DMS 273 treated with DMSO at 0.1 percent for 48 hours (cell line): ENCODE measurements at places on chromosomes 12 and 14.
A peak's percentile ranks its signal among the peaks of the same experiment; 100 is the strongest.

DNA sequence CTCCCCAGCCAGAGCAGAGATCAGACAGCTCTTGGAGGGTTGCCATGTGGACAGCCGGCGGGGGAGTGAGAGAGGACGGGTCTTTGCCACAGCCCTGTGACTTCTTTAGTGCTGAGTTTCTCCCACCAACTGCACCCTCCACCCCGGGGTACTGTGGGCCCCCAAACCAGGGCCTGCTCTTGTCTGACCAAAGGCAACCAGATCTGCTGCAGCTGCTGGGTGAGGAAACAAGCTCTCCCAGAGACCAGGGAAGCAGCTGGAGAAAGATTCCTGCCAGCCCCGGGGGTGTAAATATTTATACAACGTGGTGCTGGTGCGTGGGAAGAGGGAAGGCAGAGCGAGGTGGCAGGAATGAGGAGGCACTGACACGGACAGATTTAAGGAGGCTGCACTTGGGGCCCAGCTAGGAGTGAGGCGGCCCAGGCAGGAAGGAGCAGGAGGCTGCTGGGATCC is 14.3 kb upstream of the ZFP36L1 start:
- peak; percentile 71 for DNase-seq

GRCh38 chr12:3076730-3077571 is at the start of gene TSPAN9:
Gene TSPAN9, plus strand, starts transcription at chr12:3077379. Its CDS starts 123,815 bp downstream, at chr12:3201194.
- no peak for DNase-seq

- DNase-seq = no peak
These were observed at the start of gene ESR2 for GRCh38 chr14:64293976-64294671. Gene ESR2, minus strand, starts transcription at chr14:64294371. Its CDS starts 11,386 bp downstream, at chr14:64282985.

GRCh38 chr12:30010071-30011052 is 226.6 kb upstream of the TMTC1 start:
- no peak for DNase-seq

DNA sequence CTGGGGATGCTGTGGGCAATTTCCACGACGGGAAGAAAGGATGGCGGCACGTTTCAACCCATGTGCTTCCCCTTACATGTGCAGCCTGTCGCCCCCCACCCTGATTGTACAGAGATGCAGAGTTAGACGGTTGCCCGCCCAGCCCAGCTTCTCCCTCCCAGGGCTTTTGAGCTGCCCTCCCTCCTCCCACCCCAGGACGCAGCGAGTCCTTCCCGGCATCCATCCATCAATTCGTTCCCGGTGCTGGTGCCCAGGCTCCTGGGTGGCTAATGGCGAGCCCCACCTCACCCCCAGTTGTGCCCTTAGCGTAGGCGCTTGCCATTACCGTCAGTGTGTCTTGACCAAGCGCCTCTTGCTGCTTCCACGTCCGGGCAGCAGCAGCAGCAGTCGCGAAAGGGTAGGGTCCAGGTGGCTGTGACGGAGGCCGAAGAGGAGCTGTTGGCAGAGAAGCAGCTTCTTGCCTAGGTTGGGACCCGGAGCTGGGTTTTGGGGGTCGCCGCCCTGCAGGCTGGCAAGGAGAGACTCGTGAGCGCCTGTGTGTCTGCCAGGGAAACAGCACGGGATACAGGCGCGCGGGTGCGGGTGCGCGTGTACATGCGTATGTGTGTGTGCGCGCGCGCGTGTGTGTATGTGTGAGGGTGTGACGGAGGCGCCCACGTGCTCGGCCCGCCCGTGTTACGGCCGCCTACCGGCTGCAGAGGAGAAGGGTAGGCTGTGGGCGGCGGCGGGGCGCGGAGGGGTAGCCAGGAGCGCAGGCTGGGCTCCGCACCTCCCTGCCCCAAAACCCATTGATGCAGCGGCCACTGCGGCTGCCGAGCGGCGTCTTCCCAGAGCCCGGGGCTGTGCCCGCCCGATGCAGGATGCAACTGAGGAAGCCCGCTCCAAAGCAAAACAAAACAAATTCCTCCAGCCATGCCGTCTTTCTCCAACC is at the start of gene SLC6A15:
SLC6A15 (minus strand) TSS at position 602 of the 931 bp plus-strand sequence. CDS start 20,679 bp downstream, outside the sequence.
- peak; percentile 74 for DNase-seq

GRCh38 chr14:68948686-68949600 is 30.2 kb downstream of the ACTN1 start:
- no peak for DNase-seq

- DNase-seq = no peak
These were observed 118.9 kb downstream of the ETV6 start for GRCh38 chr12:11768233-11768965.

DNA sequence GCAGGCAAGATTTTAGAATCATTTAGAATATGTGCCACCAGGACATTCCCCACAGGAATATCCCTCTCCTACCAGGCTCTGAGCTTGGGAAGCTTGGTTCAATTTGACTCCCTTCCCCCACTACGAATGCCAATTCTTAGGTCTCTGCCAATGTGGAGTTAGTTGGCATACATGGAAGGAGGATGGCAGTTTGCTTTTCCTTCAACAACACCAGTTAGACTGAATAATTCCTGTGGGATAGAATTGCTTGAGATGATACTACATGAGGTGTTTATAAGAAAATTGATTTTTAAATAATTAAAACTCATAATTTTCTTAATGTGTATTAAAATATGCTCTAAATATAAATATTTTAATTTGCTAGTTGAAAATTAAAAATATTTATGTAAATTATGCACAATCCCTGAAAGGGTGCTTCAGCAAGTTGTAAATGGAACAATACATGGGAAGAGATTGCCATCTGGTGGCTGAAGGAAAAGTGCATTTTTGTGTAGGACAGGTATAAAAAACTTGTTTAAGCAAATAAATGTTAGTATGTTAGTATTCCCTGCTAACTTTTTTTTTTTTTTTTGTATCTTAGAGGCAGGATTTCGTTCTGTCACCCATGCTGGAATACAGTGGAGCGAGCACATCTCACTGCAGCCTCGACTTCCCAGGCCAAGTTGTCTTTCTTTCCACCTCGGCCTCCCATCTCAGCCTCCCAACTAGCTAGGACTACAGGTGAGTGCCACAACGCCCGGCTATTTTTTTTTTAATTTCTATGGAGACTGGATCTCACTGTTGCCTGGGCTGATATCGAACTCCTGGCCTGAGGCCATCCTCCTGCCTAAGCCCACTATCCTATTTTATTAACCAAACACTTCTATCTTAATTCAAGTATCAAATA is 25.8 kb upstream of the STRAP start:
- no peak for DNase-seq
